Astrocyte (in vitro differentiated cells and primary cell): ENCODE measurements at places on chromosomes 2 and 18.

GRCh38 chr2:120683701-120684100 lies 52.0 kb upstream of the GLI2 start:
- DNase-seq = no peak

DNA sequence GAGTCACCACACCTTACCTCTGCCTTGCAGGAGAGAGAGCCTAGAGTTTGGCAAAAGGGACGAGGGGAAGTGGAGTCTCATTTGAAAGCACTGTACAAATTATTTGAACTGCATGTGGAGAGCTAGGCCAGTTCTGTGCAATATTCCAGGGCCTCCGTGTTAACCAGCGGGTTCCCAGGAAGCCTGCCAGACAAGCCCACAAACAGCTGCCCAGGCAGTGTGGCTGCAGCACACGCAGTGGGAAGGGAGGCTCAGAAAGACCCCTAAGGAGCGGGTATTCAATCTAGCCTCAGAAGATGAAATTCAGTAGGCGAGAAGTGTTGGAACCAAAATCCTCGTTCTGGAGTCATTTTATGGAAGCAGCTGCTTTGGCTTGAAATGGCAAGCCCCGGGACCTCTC lies 30.7 kb downstream of the CNGA3 start:
- no peak for DNase-seq

- no peak for DNase-seq
Measured at GRCh38 chr2:166862468-166863132, 25.7 kb upstream of the XIRP2 start.

- peak; percentile 32 for DNase-seq
Measured at GRCh38 chr2:212709280-212709679, 170.7 kb upstream of the ERBB4 start.

- no peak for DNase-seq
Measured at GRCh38 chr18:13530033-13530878, 196.1 kb downstream of the FAM210A start.

DNA sequence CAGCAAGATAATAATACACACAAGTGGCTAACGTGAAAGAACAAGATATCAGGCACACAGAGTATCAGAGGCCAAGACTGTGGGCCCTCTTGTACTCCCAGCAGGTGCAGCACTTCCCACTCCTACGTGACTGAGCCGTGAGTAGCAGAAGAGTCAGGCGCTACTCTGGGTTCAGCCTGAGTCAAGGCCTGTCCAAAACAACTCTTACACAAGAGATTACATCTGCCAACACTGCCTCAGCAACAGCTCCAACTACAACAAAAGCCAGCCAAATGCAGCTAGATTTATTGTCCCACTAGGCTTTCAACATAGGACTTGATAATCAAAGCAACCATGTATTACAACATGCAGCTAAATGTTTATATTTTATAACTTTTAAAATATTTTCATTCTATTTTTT lies 56.2 kb downstream of the ITSN2 start:
- DNase-seq = peak; percentile 76

DNA sequence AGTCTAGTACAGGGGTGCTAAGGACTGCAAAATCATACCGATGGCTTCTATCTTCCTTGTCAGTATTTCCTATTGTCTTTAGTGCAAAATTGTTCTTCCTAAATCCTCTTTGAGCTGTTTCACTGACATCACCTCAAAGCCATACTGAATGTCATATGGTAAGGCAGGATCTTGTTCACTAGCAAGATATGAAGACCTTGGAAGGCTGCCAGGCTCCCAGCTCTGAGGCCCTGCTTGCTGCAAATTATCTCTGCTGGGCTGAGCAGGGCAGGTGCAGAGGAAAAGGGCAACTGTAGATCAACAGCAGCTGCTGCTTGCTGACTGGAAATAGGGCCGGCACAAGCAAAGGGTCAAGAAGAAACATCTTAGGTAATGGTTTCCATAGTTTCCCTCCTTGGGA lies 58.2 kb downstream of the PMAIP1 start:
- DNase-seq = peak; percentile 63

DNA sequence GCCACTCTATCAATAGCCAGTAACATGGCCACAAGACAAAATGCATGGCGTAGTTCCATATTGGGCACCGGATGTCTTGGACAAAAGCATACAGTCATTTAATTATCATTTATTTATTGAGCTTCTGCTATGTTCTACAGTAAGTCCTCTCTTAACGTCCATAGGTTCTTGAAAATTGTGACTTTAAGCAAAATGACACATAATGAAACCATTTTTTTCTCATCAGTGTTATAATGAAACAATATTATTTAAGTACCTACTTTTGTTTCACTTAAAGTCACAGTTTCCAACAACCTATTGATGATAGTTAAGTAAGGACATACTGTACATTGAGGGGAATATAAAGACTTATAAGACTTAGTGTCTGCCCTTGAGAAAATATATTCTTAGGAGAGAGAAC lies 84.9 kb downstream of the XRCC5 start:
- DNase-seq = no peak

GRCh38 chr2:3298191-3298590 lies 79.4 kb downstream of the EIPR1 start:
- DNase-seq = no peak

DNA sequence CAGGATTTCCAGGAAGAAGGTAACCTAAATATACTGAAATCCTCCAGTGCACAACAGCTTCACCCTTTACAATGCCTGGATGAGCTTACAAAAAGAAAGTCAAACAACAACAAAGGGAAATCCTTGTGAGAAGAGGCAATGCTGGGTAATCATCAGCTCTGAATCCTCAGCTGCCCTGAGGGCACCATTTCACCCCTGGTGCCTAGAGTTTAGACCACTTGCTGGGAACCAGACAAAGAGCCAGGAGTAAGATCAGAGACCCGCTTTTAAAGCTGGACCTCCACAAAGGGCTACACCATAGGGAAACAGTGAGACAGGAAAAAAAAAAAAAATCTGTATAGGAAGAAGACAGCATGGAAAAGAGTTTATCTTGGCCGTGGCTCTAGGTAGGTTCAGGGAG lies 97.0 kb downstream of the FOXI3 start:
- DNase-seq = no peak

GRCh38 chr2:108583903-108584520 lies 49.7 kb downstream of the LIMS1 start:
- DNase-seq = peak; percentile 70

DNA sequence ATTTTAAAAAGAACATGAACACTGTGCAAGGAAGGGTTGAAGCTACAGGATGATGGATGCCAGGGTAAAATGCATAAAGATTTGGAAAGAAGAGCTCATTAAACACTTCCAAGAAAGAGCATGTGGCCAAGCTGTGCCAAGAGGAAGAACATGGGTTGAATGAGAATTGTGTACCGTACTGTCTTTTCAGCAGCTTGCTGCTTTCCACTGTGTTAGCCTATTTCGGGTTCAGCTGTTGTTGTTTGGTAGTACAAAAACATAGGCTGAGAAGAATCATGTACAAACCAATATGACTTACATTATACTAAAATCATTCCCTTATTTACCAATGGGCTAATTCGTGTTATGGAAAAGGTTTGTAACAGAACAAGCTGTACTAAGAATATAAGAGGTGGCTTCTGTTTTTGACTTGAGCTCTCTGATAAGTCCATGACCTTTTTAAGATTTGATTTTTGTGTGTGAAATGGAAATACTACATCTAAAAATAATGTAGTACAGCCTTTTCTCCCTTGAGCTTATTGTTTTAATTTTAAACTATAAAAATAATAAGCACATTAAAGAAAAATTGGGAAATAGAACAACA lies 188.3 kb upstream of the STON1 start:
- DNase-seq = no peak

- no peak for DNase-seq
Measured at GRCh38 chr2:233108611-233109490, 48.7 kb downstream of the INPP5D start.

- no peak for DNase-seq
Measured at GRCh38 chr2:177211576-177212105, 953 bp upstream of the HNRNPA3 start.

- DNase-seq = no peak
Measured at GRCh38 chr2:143501106-143501676, 372.0 kb downstream of the ARHGAP15 start.

GRCh38 chr18:52489396-52490306 lies 149.7 kb downstream of the DCC start:
- no peak for DNase-seq

DNA sequence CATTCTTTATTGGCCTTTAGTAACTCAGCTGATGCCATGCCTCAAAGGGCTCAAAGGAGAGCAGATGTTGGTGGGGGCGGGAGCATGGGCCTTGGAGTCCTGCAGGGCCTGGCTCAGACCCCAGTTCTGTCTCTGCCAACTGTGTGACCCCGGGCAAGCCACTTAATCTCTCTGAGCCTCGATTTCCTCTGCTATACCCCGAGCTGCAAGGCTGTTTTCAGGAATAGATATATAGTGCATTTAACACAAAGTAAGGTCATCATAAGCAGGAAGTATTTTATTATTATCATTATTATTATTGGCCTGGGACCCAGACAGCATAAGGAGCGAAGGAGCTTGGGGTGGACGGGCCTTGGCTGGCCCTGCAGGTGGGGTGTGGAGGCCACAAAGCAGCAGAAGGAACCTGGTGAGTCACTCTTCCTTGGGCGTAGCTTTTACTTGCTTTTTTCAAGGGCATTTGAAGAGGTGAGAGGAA lies 162.7 kb downstream of the INHBB start:
- DNase-seq = peak; percentile 66

- no peak for DNase-seq
Measured at GRCh38 chr18:30582078-30582477, 460.5 kb downstream of the DSC3 start.
